ENCODE measurements at places on chromosomes 16 and 17. TPM values are rescaled to one million over a fixed set of nuclear protein-coding genes. Genes with fewer than 3 reads are reported as not detected.

Gene SOCS1
- 0.42 TPM for total RNA-seq

Gene GPRC5C
- 9.4 TPM for total RNA-seq

Gene LITAFD
- total RNA-seq = not detected

Gene FBXO47
- not detected for total RNA-seq

Gene KCNH6
- total RNA-seq = not detected

DNA sequence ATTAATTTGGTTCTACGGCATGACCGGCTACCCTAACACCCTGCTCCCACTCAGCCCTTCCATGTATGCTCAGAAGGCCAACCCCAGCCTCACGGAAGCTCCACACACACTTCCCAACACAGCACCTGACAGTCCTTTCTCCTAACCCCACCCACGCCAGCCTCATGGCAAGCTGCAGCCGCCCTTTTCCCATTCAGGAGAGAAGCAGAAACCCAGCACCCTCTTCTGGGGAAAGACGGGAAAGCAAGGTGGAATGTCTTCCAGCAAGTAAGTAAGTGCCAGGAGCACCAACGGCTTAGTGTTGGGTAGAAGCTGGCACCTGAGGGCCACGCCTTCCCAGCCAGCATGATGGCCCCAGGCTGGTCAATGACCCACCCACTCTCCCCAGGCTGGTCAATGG is 32.1 kb downstream of the ABR start:
- peaks cover 19% of the 10 kb centered on the region for H3K36me3 ChIP-seq
- H3K4me3 ChIP-seq = no peak overlapping the region
- H3K4me1 ChIP-seq = peaks cover 19% of the 10 kb centered on the region
- no peak overlapping the region for H3K27ac ChIP-seq
- no peak for DNase-seq

DNA sequence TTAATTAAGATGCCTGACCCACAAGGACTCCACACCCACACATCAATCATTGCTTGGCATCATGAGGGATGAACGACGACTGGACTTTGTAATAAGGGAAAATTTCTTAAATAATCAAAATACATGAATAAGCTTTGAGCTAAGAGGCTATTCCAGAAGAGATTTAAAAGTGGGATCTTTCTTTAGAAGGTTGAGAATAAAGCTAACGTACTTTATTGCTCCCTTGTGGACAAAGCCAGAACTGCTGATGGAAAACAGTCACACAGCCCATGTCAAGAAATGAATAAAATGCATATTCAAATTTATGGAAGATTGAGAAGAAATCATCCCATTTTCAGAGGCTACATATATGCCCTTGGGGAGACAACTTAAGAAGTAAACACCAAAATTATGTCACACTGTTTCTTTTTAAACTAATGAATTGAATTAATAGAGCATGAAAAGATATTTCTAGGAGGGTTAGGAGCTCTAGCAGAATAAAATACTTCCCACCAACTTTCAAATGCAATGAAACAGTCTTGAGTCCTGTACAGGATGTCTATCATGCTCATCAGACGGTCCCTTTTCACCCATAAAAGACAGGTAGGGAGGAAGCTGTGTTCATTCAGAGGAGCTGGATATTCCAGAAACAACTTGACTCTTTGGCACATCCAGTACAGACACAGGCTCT is 60.2 kb upstream of the PHOSPHO1 start:
- H3K27me3 ChIP-seq = no peaks in the 10 kb centered on the region
- no peak for DNase-seq
- no peaks in the 10 kb centered on the region for H3K36me3 ChIP-seq
- no peaks in the 10 kb centered on the region for H3K4me1 ChIP-seq

DNA sequence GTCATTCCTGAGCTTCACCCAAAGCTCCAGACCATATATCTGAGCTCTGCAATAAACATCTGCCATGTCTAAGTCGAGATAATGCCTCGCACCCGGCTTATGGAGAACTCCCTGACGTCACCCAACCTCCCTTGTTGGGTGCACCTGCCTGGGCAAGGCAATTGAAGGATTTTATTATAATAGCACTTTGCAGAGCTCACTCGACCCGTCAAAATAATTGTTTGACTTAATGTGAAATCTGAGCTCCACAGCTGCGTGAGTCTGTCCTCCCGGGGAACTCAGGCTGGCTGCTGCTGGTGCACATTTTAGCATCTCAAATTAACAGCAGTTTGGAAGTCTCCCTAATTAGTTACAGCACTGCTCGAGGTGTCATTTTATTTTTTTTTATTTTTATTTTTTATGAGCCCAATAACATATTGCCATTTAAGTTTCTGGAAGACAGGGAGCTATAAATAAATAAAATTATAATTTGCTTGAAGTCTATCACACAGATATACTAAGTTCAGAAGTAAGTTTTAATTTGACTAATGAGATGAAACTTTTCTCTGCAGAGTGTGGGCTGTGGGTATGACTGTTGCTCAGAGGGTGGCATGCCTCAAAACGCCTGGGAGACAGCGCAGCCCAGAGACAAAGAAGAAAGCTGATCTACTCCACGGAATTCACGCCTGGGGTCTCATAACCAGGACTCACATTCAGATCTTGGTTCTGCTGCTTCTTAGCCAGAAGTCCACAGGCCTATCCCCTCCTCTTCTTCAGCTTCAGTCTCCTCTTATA is 401.4 kb upstream of the C16orf82 start:
- no peak for DNase-seq
- no peak overlapping the region for H3K27ac ChIP-seq
- H3K4me1 ChIP-seq = no peaks in the 10 kb centered on the region
- H3K27me3 ChIP-seq = no peaks in the 10 kb centered on the region
- no peak overlapping the region for H3K4me3 ChIP-seq
- no peaks in the 10 kb centered on the region for H3K36me3 ChIP-seq

DNA sequence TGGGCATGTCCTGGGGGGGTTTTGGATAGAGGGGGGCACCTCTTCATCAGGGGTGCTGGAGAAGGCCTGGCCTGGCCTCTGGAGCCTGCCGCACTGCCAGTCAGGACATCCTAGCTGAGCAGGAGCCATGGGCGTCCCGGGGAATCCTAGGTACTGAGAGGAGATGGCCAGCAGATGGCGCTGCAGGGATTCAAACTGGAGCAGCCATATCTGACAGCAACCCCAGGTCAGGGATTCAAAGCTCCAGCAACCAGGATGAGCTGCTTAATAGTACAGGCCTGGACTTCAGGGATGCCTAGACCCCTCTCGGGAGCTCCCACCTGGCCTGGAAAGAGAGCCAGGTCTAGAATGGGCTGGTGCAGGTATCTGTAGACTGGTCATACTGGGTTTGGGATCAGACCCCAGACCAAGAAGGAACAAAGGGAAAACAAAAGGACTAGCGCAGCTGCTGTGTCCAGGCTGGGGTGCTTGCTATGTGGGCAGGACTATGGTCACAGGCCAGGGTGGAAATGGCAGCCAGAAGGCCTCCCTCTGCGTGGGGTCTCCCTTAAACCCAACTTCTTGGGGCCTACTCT is 306.9 kb upstream of the RBFOX1 start:
- DNase-seq = no peak
- H3K27me3 ChIP-seq = no peaks in the 10 kb centered on the region
- H3K4me1 ChIP-seq = no peaks in the 10 kb centered on the region

GRCh38 chr16:4159726-4160125 is 43.5 kb upstream of the ADCY9 start:
- no peak overlapping the region for H3K4me3 ChIP-seq
- no peaks in the 10 kb centered on the region for H3K27me3 ChIP-seq
- DNase-seq = no peak
- H3K27ac ChIP-seq = no peak overlapping the region

DNA sequence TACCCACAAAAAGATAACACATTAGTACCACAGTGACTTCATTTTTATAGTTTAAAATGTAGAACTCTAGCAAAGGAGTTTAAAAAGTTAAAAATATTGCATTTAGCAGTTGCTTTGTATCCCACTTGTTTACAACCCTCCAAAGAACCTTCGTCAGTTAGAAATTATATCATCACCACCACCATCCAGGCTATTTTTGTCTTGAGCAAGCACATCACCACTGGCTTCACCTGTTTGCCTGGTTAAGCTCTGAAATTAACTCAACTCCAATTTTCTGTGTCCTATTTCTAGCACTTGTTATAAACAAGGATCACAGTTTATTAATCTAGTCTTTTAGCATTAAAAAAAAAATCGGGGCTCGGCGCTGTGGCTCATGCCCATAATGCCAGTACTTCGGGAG is 6.1 kb downstream of the GLYR1 start:
- H3K27ac ChIP-seq = no peak overlapping the region
- peaks cover 35% of the 10 kb centered on the region for H3K36me3 ChIP-seq
- no peaks in the 10 kb centered on the region for H3K27me3 ChIP-seq
- DNase-seq = no peak

GRCh38 chr17:74601944-74602572 is 10.0 kb upstream of the CD300LD start:
- H3K4me1 ChIP-seq = peaks cover 9% of the 10 kb centered on the region
- H3K27ac ChIP-seq = no peak overlapping the region
- H3K4me3 ChIP-seq = no peak overlapping the region
- H3K27me3 ChIP-seq = no peaks in the 10 kb centered on the region
- DNase-seq = no peak
